Gastroesophageal sphincter (tissue), 4 donors: ENCODE measurements at places on chromosomes 11 and 22.

GRCh38 chr11:59708537-59708936 is 5.1 kb downstream of the OR10V1 start:
- no peak for ATAC-seq
- peaks cover 14% of the 10 kb centered on the region for H3K27me3 ChIP-seq
- H3K4me3 ChIP-seq, result no peak overlapping the region
- no peak overlapping the region for H3K27ac ChIP-seq
- H3K36me3 ChIP-seq, result no peaks in the 10 kb centered on the region
- no peaks in the 10 kb centered on the region for H3K4me1 ChIP-seq

DNA sequence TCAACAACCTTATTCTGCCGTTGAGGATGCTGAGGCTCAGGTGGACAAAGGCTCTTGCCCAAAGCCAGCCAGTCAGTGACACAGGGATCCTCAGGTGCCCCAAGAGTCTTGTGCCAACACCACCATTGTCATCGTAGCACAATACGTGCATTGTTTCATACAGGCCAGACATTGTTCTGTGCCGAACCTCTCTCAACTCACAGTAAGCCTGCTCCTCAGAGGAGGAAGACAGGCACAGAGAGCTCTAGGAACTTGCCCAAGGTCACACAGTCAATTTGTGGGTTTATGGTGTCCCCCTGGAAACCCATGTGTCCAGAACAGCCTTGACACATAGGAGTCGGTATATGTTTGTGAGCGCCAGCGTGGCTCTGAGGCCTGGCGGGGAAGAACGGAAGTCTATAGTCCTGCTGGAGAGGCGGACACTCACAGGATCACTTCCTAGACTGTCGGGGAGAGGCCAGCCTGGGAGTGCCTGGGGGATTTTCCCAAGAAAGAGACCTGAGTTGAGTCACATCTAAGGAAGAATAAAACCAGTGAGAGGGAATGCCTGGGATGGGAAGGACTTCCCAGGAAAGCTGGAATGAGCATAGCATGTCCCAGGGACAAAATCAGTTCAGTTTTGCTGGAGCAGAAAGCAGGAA is 20.2 kb downstream of the LIF start:
- no peaks in the 10 kb centered on the region for H3K36me3 ChIP-seq
- no peaks in the 10 kb centered on the region for H3K4me1 ChIP-seq
- no peak overlapping the region for H3K27ac ChIP-seq
- ATAC-seq, result no peak
- H3K27me3 ChIP-seq, result peaks cover 32% of the 10 kb centered on the region

DNA sequence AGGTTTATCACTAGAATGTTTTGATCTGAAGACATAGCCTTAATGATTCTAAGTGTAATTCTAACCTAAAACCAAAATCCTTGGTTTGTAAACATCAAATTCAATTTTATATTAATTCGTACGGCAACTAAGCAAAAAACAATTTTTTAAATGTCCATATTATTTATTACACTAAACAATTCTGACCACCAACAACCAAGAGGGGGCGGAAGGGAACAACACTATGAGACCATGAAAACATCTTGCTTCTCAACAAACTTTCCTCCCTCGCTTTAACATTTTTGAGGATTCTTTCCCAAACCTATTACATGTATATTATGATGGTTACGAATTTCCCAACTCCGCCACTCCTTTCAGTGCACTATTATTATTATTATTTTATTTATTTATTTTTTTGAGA is 6.5 kb upstream of the UCP2 start:
- no peaks in the 10 kb centered on the region for H3K4me1 ChIP-seq
- ATAC-seq, result no peak
- H3K27ac ChIP-seq, result no peak overlapping the region
- no peaks in the 10 kb centered on the region for H3K27me3 ChIP-seq

GRCh38 chr11:87329172-87329571 is 291.4 kb downstream of the TMEM135 start:
- peaks cover 3% of the 10 kb centered on the region for H3K4me1 ChIP-seq
- H3K27me3 ChIP-seq, result no peaks in the 10 kb centered on the region
- ATAC-seq, result no peak
- no peak overlapping the region for H3K27ac ChIP-seq
- H3K36me3 ChIP-seq, result peaks cover 4% of the 10 kb centered on the region

DNA sequence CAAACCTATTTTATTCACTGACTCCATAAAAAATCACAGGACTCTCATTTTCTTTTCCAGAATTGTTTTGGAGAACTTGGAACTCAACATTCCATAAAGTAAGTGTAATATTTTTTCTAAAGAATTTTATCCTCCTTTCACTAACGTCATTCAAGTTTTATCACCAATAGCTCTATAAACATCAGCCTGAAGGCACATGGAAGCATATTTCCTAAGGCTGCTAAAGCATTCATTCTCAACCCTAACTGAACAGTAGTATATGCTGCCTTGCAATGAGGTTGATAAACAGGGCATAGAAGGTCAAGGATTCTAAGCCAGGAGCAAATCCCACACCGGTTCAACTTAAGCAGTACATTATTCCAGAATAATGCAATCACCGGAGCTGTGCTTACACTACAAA is 273.9 kb downstream of the RAB38 start:
- H3K27ac ChIP-seq, result no peak overlapping the region
- ATAC-seq, result no peak
- H3K36me3 ChIP-seq, result no peaks in the 10 kb centered on the region
- no peaks in the 10 kb centered on the region for H3K4me1 ChIP-seq
- H3K27me3 ChIP-seq, result no peaks in the 10 kb centered on the region
- H3K4me3 ChIP-seq, result no peak overlapping the region

GRCh38 chr11:79458709-79459108 is 17.9 kb upstream of the TENM4 start:
- H3K4me3 ChIP-seq, result no peak overlapping the region
- H3K27ac ChIP-seq, result no peak overlapping the region
- no peaks in the 10 kb centered on the region for H3K4me1 ChIP-seq
- ATAC-seq, result no peak
- H3K36me3 ChIP-seq, result no peaks in the 10 kb centered on the region

- peak; percentile 80 for ATAC-seq
- H3K4me3 ChIP-seq, result no peak overlapping the region
- H3K4me1 ChIP-seq, result no peaks in the 10 kb centered on the region
- no peak overlapping the region for H3K27ac ChIP-seq
Measured at GRCh38 chr11:110173811-110174644, 80.8 kb downstream of the ZC3H12C start.

DNA sequence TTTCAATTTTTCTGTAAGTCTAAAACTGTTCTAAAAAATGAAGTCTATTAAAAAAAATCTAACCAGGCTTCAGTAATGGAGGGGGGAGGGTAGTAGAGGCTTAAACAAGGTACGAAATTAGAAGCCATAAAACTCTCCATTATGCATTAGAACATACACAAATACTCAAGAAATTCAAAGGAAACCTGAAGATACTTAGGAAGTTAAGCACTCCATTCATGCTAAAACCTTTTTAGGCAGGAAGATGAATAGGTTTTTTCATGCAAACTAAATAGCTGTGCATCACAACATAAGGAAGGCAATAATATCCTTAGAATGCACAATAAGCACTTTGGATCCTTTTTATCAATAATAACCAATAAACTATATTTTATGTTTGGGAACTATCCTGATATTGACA is 2.4 kb downstream of the RAB6A start:
- H3K27ac ChIP-seq, result no peak overlapping the region
- peak overlapping the region; percentile 76 for H3K4me3 ChIP-seq
- H3K4me1 ChIP-seq, result peaks cover 5% of the 10 kb centered on the region
- no peaks in the 10 kb centered on the region for H3K27me3 ChIP-seq
- ATAC-seq, result no peak

GRCh38 chr22:45317551-45318167 is 7.9 kb downstream of the FAM118A start:
- H3K36me3 ChIP-seq, result no peaks in the 10 kb centered on the region
- H3K27ac ChIP-seq, result peak overlapping the region; percentile 85
- no peaks in the 10 kb centered on the region for H3K4me1 ChIP-seq
